ENCODE measurements at places on chromosomes 2 and 18.

DNA sequence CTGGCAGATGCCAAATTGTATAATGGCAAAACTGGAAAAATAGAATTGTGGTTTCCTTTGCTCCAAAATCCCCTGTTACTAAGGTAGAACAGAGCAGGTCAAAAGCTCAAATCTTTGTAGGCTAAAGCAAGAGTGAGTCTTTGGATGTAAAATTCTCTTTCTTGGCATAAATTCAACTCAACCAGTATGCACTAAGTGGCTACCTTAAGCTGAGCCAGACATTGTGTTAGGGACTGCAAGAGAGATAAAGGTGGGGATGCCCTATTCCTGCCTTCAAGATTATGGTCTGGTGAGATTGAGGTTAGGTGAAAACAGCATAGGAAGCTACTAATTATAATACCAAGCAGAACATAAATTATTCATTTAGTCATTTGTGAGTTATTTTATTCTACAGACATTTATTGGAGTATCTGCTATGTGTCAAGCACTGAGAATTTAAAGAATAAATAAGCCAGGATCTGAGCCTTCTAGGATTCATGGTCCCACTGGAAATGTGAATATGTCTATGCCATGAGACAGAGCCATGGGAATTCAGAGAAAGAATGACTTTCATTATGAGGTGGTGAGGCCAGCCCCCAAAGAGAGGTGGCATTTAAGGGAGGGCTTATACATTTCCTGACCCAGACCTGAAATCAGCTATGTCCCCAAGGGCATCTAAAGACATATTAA, 198.0 kb upstream of the NCKAP5 start:
- DNase-seq: no peak

DNA sequence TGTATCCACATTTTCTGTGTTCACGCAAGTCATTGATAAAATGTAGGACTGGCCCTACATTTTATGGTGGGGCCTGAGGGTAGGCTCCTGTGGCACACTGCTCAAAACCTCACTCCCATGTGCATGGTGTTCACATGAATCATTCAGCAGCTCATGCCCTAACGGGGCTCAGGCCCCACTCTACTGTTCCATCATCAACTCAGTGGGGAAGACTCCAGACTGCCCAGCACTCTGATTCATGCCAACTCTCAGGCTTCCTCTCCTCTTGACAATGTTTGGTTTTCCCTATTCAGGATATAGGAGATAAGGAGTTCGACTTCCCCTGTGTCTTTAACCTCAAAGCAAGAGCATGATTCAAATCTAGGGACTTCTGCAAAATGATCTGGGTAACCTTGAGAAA, 92.0 kb upstream of the BOD1L2 start:
- DNase-seq: no peak

DNA sequence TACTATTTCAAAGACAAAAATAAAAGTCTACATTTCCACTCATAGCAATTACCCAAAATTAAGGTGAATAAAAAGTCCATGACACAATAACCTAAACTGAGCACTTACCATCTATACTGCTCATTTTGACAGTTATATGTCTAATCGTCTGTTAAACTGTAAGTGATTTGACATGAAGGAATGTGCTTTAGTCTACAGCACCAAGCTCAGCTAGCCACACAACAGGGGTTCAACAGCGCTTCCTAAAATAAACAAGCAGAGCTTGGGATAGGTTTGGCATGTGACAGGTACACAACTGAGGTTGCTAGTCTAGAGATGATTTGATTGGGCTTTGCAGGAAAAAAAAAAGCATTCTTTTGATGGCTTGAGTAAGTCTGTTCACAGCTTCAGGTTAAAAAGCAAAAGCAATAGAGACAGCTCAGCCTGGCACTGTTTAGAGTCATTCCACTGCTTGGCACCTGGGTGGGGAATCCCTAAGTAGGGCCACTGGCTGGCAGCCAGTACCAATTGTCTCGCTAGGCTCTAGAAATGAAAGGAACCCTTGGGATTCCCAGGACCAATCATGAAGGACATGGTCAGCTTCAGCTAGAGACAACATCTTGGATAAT, 78.6 kb downstream of the BARD1 start:
- no peak for DNase-seq

DNA sequence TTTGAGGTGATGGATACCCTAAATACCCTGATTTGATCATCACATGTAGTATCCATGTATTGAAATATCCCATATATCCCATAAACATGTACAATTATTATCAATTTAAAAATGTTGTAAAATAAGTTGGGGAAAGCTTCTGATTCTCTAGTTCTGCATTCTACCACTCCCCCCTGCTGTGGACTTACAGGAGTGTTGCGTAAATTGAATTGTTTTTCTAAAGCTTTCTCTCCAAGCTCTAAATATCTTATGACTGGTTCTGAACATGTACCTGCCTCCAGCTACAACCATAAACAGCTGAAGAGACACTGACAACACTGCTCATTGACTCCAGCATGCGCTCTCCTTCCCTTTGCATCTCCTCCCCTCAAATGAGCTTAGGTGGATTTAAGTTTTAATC, 145.2 kb downstream of the MGAT5 start:
- DNase-seq: no peak

- DNase-seq: no peak
These were observed 162.0 kb downstream of the LTBP1 start for GRCh38 chr2:33108483-33109443.

- no peak for DNase-seq
These were observed 34.5 kb downstream of the MERTK start for GRCh38 chr2:111932841-111933291.

DNA sequence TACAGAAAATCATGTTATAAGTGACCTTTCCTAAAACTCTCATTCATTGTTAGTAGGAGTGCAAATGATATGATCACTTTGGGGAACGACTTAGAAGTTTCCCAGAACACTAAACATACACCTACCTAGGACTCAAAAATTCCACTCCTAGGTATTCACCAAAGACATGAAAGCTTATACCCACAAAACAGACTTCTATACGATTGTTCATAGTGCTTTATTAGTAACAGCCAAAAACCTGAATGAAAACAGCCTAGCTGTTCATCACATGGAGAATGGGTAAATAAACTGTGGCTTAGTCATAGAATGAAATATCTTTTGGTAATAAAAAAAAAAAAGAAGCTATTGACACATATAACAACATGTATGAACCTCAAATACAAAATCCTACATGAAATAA, 8.8 kb downstream of the NOL10 start:
- no peak for DNase-seq

GRCh38 chr2:237201461-237202287, 116.0 kb downstream of the COPS8 start:
- no peak for DNase-seq

- DNase-seq: no peak
These were observed 1626.3 kb upstream of the CELF4 start for GRCh38 chr18:39191931-39192330.

DNA sequence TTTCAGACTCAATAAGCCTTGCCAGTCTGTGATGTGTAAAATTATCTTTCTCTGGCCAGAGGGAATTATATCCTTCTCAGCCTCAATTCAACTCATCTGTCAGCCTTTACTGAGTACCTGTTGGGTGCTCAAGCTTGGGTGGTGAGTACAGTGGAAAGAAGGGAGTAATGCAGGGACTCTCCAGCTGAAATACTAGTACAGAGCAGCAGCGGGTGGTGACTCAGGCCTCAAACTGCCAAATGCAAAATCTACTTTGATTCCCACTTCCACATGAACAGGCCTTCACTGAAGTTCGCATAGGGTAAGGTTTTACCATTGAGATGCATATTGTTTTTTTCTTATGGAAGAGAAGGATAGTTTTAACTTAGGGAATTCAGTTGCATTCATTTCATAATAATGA, 326.8 kb downstream of the LRRTM1 start:
- DNase-seq: no peak

GRCh38 chr2:106185475-106186184, 8.5 kb downstream of the UXS1 start:
- no peak for DNase-seq

DNA sequence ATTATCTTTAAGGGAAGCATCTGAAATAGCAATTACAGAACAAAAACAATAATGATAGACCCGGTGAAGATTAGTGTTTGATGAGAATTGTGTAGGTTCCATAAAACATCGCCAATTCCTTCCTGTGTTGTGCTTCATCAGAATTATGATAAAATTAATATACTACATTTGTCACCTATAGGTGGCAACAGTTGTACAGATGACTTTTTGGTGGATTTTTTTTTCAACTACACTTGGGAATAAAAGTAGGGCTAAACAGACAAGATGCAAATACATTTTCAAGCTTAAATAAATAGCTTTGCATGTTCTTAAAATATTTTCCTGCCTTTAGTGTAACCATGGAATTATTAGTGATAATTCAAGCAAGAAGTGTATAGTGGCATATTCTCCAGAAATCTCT, 7.0 kb upstream of the LYPD1 start:
- DNase-seq: no peak

GRCh38 chr2:240789051-240789453, 31.0 kb downstream of the KIF1A start:
- no peak for DNase-seq

- no peak for DNase-seq
These were observed 33.6 kb upstream of the BIN1 start for GRCh38 chr2:127140538-127140937.

GRCh38 chr2:9675415-9676351, 44.9 kb upstream of the YWHAQ start:
- DNase-seq: no peak

GRCh38 chr2:119638685-119639554, 40.1 kb upstream of the TMEM177 start:
- no peak for DNase-seq

- DNase-seq: no peak
These were observed 359.7 kb downstream of the MBD2 start for GRCh38 chr18:53864770-53865169.

- DNase-seq: no peak
These were observed 404.3 kb downstream of the BCL11A start for GRCh38 chr2:60149176-60149575.

DNA sequence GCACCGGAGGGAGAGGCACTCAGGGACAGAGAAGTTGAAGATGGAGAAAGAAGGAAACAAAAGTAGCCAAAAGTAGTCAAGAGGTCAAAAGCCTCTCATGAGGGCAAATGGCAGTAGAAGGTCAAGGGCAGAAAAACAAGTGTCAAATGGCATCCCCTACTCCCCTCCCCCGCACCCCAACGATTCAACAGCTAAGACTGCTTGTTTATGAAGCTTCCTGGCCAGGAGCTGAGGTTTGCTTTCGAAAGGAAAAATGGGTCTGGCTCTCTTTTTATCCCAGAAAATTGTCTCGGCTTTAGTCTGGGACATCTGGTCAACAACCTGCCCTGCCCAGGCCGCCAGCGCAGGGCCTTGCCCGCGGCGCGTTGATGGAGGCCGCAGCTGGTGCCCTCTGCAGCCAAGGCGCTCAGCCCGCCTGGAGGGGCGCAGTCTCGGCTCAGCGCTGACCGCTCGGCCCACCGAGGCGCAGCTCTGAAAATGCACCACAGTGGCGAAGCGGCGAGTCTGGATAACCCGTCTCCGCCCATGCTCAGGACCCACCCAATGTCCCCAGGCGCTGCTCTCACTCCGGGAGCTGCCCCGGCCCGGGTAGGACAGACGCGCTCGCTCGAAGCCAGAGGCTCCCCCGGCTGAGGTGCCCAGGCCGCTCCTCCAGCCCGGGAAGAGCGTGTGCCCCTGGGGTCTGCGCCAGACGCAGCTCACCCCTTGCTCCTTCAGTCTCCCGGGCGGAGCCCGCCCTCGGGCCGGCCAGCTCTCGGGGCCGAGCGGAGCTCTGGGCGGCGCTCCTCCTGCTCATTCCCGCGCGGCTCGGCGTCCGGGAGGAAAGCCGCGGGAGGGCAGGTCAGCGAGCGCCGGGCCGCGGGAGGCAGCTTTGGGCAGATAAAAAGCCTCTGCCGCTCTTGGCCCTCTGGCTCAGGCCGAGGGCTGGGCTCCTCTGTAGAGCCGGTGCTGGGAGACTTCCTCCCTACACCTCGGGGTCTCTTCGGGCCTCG, 1.8 kb upstream of the TBR1 start:
- no peak for DNase-seq

GRCh38 chr2:138059487-138060300, 95.4 kb downstream of the HNMT start:
- DNase-seq: no peak

GRCh38 chr18:50099725-50100407, 95.1 kb downstream of the MYO5B start:
- DNase-seq: no peak
